Activated naive CD8-positive, alpha-beta T cell treated with anti-CD3 and anti-CD28 coated beads, Interleukin-2, amount 50 U/mL, for 24 hours (primary cell): ENCODE measurements at places on chromosomes 5 and 9.

- no peak for DNase-seq
These were observed 143.0 kb downstream of the RXRA start for GRCh38 chr9:134469041-134469875.

GRCh38 chr5:66306844-66307315 is 162.8 kb downstream of the SREK1 start:
- no peak for DNase-seq

DNA sequence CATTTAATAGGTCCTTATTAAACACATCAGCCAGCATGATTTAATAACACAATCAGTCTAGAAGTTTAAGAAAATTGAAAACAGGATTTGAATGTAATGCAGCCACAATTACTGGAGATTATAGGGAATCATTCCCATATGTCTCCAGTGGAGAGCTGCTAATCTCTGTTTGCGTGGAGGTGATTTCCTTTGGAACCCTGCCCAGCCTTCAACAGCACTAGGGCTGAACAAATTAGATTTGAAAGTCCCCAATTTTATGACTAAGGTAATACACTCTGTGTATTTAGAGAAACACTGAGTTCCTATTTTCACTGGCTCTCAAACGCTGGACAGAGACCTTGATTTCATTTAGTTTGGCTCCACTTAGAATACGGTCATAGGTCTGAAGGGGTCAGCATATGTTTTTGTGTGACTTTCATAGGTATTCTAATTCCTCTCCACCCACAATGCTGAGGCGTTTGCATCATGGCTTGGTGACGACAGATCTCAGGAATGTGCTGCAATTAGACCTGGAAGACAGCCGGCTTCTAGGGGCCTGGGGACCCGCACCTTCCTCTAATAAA is 508.3 kb downstream of the EBF1 start:
- no peak for DNase-seq

DNA sequence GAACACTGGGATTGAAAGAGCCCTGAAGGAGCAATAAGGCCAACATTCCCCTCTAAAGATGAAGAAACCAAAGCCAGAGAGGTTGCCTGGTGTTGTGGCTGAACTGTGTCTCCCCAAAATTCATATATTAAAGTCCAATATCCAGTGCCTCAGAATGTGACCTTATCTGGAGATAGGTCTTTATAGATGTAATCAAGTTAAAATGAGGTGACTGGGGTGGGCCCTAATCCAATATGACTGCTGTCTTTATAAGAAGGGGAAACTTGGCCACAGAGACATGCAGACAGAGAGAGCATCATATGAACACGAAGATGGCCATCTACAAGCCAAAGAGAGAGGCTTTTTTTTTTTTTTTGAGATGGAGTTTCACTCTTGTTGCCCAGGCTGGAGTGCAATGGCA is 66.9 kb upstream of the PLPP1 start:
- no peak for DNase-seq

DNA sequence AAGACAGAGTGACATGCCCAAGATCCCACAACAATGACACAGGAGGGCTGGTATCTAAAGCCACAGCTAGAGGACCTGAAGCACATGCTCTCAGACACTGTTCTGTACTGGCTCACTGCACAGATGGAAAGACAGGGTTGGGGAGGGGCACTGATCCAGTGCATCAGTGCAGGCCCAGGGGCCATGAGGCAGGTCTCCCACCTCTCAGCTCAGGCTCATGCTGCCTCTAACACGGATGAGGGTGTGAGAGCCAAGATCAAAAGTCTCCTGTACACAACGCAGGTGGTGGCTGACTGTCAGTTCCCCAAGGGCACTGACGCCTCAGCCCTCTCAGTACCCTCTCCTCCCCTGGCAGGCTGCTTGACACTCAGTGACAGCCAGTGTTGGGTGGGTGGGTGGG is 10.9 kb downstream of the RAPGEF1 start:
- DNase-seq = peak; percentile 67

DNA sequence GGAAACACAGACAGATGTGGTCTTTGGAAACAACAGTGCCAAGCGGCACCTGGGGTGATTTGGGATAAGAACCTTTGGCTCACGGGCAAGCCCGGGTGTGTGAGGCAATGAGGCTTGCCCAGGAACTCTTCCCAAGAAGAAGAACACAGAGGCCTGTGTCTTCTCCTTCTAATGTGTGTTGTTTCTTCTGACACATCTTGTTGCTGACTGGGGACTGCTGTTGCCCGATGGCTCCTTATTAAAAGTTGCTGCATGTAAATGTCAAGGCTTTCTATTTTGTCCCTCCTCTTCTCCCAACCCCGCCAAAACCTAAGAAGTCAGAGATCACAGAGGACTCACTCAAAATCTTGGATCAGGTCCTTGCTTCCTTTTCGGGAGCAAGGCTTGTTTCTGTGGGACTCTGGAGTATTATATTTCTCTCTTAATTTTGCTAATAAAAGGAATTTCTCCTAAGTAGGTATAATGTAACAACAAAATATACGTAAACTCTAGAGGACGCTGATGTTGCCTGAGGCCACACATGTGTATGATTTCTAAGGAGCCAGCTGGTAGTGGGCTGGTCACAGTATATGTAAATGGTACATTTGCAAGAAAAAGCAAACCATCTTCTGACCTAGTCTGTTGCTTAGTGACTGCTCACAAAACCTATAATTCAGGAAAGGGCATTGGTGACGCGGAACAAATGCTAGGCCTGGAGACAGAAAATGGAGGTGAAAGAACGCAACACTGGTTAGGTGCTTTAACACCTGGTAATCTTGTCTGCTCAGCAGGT is 232.5 kb downstream of the GADD45G start:
- DNase-seq = no peak

- DNase-seq = no peak
These were observed 35.4 kb upstream of the GNPDA1 start for GRCh38 chr5:142048272-142048671.

- peak; percentile 16 for DNase-seq
These were observed 61.4 kb downstream of the UGCG start for GRCh38 chr9:111957856-111958631.

DNA sequence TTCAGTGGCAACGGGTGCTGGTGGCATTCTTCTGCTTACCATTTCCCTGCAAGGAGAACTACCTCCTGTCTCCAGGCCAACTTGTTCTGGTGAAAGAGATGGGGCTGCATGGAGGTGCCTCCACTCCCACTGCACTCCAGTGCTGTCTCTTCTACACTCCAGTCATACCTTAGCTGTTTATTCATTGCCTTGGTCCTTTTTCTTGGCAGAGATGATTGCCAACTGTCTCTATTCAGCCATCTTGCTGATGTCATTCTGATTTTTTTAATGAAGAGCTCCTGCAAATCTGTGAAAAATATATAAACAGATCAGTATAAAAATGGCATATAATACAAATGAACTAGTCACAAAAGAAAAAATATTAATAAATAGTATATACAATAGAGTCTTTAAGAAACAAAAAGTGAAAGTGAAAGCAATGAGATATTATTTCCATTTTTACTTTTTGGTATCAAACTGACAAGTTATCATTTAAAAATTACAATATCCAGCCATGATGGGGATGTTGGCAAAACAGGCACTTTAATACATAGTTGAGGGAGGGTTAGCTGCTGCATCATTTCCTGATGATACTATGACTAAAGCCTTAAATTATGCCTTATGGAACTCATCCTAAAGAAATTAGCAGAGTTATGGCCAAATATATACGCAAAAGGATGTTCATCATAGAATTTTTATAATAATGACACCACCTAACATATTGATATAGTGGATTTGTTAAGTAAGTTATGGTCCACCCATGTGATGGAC is 109.4 kb downstream of the CARTPT start:
- DNase-seq = no peak

DNA sequence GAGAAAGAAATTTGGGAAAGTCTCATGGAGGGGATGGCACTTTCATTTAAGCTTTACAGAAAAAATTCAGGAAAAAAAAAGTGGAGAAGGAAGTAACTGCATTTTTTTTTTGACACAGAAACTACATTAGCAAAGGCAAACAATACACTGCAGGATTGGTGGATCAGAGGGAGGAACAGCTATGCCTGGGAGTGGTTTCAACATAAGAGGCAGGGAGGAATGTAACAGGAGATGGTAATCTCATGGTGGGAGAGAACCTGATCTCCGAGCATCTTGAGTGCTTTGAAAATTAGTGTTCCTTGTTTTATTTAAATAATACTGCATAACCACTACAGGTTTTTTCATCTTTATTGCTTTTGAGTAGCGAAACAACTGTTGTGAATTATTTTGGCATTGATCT is 249.4 kb downstream of the FAM170A start:
- no peak for DNase-seq

- DNase-seq = no peak
These were observed 123.3 kb downstream of the MLLT3 start for GRCh38 chr9:20499013-20499412.

- no peak for DNase-seq
These were observed 318.7 kb downstream of the TLE1 start for GRCh38 chr9:81370650-81371049.

DNA sequence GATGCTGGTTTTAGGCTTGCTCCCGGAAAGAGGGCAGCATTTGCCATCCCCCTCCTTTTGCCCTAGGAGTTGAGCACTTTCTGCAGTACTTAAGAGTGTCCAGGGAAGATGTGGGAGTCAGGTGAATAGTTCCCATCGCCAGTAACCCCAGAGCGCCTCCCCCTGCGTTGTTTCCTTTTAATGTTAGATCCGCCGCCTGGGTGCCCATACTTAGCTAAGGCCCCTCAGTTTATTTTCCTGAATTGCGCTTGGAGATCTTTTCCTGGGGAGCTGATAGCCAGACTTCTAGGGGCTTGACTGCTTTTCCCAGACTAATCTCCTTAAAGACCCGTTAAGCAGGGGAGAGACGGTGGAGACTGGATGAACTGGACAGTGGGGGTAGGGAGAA is 377 bp upstream of the PCDHAC2 start:
- no peak for DNase-seq

GRCh38 chr5:38013107-38013506 is 173.3 kb upstream of the GDNF start:
- no peak for DNase-seq
